ENCODE measurements at places on chromosomes 4 and X.

DNA sequence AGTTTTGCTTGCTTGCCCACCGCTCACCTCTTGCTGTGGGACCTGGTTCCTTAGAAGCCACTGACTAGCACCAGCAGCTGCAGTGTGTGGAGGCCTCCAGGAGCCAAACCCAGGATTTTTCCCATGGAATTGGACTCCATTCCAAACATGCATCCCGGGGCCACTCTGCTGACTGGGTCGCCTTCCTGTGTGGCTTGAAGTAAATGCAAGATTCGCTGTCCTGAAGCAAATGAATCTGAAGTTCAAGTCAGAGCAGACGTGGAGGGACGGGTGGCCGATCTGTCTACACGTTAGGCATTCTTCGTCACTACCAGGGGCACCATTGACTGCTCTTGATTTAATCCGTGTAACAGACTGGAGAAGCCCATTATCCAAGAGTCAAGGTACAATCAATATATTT is 109.0 kb downstream of the SHOX start:
- no peak for DNase-seq

DNA sequence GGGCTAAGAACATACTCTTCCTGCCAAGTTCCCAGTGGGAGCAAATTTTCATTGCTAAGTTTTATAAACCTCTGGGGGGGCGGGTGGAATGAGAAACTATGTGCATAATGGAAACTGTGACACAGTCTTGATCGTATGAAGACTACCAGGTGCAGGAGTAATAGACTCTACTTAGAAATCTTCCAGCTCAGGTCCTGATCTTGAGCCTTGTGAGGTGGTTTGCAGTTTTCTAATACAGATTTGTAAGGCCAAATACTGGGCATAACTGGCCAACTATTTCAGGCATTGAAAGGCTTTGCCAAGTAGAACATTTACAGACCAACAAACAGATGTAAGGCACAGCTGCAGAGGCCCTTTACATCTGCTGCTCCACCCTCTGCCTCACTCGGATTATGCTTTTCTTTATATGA is 89.7 kb upstream of the CBR4 start:
- DNase-seq: no peak

GRCh38 chr4:121819216-121819965 is 4.3 kb downstream of the CCNA2 start:
- no peak for DNase-seq

DNA sequence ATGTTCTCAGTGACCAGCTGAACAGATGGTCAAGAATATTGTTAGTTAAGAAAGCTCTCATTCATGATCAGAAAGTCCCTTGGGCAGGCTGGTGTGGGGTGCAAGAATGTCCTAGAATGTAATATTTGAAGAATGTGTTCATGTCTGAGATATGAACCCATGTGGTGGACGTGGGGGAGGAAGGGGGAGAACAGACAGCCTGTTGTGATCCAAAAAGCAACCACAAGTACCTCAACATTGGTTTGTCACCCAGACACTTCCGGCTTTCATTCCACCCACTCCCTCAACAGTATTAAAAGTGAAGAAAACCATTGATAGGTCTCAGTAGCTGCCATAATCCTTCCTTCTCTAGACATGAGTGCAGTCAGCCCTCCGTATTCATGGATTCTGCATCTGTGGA is 82.2 kb downstream of the MAML3 start:
- peak; percentile 47 for DNase-seq

DNA sequence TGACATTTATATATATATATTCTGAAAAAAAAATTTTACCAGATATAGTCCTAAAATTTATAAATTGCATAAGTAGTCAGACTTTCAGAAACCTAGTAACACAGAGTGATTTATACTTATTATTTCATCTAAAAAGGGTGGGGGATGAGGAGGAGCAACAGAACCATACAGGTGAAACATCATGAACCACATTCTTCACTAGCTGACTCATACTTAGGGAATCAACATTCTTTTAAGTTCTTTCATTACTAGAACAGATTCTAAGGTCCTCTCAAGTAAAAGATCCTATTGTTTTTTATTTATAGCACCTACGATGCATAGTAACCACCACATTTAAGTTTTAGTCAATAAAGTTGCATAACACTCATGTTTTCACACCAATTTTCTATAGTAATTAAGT is 166.1 kb downstream of the LRBA start:
- DNase-seq: no peak

DNA sequence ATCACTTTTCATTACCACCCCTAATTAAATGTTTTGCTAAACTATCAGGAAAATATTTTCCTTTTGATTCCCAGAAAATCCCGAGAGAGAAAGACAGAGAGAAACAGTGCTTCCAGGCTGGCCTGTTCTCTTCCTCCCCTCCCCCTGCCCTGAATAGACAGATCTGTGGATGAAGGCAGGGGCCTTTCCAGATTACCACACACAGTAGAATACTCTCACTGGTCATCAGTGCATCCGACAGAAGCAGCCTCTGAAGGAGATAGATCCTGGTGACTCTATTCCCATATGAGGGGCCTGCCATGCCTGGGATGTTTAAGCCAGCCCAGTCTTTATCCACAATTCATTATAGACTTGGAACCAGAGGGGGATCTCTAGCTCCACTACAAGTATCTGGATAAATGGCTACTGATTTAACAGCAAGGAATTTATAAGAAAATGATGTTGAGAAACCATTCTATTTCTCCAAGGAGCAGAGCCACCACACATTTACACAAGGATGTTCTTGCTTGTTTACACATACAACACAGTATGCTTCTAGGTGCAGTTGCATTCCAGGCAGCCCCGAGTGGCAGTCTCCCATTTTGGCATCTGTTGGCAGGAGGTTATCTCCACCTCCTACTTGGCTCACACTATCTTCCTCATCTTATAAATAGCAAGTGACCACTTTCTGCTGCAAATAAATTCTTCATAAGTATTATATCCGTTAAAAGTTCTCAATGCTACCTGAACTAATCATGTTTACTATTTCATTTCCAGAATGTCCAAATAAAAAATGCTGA is 115.8 kb downstream of the HS6ST2 start:
- no peak for DNase-seq

GRCh38 chr4:74932832-74933561 is at the start of gene PARM1:
TSS of gene PARM1 (plus strand) at chr4:74933116. CDS start at chr4:74933328, 212 bp downstream.
- no peak for DNase-seq

- no peak for DNase-seq
Measured at GRCh38 chr4:110611968-110612447, 10.9 kb downstream of the PITX2 start.

DNA sequence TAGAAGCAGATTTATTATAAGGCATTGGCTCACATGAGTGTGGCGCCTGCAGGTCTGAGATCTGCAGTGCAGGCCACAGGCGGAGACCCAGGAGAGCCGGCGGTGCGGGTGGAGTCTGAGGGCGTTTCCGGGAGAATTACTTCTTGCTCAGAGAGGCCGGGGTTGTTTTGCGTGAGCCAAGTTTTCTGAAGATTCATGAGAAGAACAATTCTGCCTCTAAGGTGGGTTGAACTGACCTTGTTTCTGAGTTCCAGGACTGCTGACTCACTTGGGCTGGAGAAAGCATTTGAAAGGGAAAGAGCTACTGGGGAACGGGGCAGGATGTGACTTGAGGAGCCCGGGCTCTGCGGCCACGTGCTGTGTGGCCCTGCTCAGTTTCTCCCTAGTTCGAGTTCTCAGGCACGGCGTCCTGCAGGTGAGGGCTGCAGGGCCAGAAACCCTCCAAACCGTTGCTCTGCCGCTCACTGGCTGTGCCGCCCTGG is 36.7 kb upstream of the SORCS2 start:
- no peak for DNase-seq

GRCh38 chr4:71300964-71301363 is 37.9 kb upstream of the SLC4A4 start:
- DNase-seq: no peak

All from activated T-helper 9 cell treated with anti-CD3 and anti-CD28 coated beads, Interleukin-2, amount 50 U/mL, for 16 hours (primary cell).